ENCODE measurements at places on chromosomes 6 and 20.

DNA sequence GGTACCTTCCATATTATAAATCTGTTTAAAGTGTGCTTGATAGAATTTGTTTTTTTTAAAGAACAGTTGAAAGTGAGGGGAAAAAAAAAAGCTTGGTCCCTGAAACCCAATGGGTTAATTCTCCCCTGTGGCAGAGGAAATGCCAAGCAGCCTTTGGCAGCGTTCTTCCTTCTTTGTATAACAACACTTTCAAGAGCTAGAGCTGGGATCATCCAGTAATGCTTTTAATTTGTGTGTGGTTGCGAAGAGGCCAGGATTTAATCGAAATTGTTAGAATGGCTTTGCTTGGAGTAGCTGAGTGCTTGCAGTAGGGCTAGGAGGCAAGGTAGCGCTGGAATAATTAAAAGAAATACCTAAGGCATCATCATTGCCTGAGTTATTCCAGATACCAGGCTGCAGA lies 692.0 kb downstream of the DHX35 start:
- no peak for DNase-seq

DNA sequence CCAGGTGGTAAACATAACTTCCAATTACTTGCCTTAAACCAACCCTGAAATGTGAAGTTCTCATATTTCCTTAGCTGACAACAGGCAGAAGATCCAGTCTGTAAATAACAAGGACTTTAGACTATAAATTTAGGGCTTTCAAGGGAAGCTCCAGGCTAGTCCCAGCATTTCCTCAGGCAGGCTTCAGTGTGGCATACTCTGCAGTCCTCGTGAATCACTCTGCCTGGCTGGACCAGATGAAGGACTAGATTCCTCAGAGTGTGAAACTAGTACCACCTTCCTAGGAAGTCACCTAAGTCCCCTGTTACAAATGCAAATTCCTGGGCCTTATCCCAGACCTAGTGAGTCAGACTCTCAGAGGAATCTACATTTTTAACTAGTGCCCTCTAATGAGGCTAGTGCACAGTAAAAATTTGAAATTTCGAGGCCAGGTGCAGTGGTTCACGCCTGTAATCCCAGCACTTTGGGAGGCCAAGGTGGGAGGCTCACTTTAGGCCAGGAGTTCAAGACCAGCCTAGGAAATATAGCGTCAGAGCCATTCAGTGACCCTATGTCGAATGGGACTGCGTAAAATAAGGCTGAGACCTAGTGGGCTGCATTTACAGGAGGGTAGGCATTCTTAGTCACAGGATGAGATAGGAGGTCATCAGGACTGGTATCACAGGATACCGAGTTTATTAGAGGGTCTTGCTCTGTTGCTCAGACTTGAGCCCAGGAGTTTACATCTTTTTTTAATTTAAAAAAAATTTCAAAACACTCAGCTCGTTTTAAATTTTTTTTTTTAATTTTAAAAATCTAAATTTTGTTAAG lies 279.6 kb upstream of the JARID2 start:
- DNase-seq: no peak

DNA sequence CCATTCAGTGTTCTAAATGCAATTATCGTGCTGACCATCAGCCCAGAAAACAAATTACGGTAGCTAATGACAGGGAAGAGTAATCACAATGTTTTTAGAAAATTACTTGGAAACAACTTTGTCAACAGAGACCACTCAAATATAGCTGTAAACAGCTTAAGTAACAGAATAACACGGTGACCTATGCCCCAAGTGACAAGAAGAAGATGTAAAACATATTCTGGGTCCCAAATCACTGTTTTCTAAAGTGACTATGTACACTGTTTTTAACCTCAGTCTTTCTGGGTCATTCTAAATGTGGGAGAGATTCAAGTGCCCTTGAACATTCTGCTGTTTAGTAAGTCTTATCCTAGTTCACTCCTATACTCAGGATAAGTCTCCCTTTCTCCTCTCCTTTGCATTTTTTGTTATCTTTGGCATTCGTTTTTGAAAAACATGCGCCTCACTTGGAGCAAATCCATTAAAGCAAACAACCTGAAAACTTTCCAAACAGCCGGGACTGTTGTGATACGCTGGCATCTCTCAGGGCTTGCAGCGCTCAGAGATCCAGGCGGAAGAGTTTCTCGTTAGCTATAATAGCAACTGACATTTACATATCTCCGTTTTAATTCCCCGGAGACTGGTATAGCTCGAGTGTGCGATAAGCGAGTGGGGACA lies 114.5 kb upstream of the SOX4 start:
- DNase-seq: no peak

- no peak for DNase-seq
Measured at GRCh38 chr20:44431502-44432234, 44.0 kb upstream of the TTPAL start.

GRCh38 chr6:41358503-41358902 lies 23.1 kb downstream of the NCR2 start:
- DNase-seq: no peak

DNA sequence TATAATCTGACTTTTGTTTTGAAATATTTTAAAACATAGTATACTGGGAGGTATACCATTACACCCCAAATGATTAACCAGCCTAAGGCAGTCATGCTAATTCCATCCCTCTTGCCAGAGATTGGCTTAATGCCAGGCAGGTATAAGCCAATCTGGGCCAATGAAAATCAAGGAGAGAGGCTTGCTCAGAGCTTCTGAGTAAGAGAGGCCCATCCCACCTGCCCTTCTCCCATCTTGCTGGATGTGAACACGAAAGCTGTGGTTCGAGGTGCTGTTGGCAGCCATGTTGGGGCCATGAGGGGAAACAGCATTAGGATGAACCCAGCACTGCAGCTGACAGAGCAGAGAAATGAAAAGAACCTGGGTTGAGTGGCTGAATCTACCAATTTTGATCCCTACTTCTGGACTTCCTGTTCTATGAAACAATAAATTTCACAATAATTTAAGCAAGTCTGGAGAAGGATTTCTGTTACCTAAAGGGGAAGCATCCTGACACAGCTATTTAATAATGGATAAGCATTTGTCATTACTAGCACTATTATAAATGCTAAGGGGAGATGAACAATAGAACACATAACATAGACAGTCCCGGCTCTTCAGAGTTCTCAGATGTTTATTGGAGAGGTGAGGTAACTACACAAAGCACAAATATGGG lies 152.3 kb downstream of the CDC5L start:
- no peak for DNase-seq

- DNase-seq: no peak
Measured at GRCh38 chr6:144944106-144944505, 659.0 kb downstream of the UTRN start.

- no peak for DNase-seq
Measured at GRCh38 chr6:139198529-139199288, 63.8 kb downstream of the HECA start.

GRCh38 chr6:130252527-130253237 lies 29.9 kb upstream of the SAMD3 start:
- no peak for DNase-seq

DNA sequence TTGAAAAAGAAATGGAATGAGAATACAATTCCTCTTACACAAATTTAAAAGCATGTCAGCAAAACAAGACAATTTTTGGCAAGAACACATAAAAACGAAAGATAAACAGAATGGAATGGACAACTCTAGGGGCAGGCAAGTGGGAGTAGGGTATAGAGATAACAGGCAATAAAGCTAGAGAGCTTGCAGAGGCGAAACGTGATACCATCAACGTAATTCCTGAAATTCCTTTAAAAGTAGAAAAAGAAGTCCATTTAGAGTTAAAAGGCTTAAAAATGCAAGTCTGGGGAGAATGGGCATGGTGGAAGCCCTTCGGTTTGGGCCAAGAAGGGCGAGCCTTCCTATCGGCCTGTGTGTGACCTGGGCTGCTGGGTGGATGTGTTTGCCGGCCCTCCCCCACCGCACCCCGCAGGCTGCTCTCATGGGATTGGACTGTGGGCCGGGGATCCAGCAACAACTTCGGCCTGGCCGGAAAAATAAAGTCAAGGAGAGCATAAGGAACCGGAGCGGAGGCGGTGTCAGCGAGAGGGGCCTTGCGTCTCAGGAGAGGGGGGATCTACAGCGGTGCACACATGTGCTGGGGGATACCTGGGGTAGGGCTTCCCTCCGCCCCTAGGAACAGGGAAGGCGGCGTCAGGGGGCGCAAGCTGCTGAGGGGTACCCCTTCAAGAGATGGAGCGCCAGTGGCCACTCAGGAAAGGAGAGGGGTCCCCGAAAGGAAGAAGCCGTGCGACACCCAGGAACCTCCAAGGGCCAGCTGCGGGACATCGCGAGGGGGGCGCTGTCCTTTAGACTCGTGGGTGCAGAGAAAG lies 4.1 kb downstream of the TMEM239 start:
- no peak for DNase-seq

GRCh38 chr20:43752561-43753301 lies 25.9 kb upstream of the GTSF1L start:
- DNase-seq: no peak

DNA sequence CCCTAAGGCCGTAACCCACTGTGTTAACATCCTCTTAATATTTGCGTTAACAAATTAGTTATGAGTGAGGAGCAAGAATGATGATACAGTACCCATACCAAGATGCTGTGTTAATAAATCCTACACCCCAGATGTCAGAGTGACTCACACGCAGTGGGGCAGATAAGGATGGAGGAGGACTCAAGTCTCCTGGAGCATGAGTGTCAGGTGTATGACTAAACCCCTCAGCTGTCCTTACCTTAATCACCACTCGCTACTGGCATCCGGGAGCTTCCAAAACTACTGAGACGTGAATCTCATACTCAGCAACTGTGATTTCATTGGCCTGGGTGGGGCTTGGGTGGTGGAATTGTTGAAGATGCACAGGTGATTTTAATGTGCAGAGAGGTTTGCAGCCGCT lies 131.3 kb upstream of the MTHFD1L start:
- no peak for DNase-seq

DNA sequence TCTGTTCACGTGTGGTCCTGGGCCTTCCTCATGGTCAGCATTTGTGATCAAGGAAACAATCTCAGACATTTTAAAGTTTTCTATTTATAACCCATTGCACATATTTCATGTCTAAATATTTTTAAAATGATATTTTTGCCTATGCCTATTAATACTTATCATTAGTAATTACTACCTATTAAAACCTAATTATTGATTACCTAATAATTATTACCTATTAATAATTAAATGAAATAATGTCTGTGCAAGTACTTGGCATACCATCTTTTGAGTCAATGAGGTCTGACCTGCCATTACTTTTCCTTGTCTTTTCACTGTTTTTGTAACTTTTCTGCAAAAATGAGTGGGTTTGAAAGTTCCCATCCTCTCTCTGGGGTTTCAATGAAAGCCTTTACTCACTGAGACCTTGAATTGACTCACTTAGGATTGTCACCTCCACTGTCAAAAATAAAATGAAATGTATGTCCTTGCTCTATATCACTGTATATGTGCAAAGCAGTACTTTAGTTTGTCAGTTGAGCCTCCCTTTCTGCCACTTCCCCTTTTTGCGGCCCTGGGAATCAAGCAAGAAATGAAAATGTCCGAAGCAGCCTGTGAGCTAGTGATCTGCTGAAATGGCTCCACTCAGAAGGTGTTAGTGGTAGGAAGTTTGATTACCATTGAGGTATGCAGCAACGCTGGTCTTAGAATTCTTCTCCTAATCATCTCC lies 87.8 kb downstream of the L3MBTL3 start:
- no peak for DNase-seq

DNA sequence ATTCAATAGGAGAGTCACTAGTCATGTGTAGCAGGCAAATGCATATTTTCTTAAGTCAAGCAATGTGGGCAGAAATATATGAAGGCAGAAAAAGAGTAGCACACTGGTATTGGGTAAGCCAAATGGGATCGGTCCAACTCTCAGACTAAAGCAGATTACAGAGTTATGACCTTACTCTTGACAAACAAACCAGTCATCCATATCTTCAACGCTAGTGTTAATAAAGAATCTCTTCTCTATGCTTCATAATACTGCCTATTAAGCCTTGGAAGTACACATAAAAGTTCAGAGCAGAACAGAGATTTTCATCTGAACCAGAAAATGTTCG lies 320.2 kb upstream of the JARID2 start:
- no peak for DNase-seq

- no peak for DNase-seq
Measured at GRCh38 chr6:148855744-148856143, 108.9 kb downstream of the UST start.

DNA sequence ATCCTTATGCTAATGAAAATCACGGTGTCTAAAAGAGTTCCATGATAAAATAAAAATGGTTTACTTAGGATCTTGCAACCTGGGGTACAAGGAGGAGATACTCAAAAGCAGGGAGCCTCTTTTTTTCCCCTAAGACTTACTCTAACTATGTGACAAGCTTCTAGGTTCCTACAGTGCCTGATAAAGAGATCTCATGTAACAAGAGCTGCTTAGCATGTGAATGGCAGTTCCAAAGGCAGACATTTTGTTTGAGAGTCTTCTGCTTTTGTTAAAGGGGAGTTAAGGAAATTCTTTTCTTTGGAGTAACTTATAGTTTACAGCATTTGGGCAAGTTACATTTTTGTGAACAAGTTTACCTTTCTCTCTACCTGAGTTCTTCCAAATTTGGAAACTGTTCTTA lies 945.8 kb upstream of the ADGRB3 start:
- DNase-seq: no peak

DNA sequence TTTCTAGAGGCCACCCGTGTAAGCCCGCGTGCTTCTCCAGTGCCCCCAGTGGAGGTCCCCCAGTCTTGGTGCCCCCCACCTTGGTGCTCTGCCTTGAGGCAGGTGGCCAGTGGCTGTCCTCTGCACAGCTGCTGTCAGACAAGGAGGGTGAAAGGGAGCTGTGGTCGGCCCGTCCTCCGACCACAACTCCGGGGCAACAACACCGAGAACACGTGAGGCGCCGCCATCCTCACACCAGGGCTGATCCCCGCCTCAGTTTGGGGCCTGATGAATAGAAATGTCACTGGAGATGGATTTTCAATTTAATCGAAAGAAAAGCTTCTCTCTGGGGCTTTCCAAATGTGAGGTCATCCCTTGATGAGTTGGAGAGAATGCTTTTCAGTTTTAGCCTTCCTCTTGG lies 304.6 kb downstream of the CDH4 start:
- DNase-seq: no peak

DNA sequence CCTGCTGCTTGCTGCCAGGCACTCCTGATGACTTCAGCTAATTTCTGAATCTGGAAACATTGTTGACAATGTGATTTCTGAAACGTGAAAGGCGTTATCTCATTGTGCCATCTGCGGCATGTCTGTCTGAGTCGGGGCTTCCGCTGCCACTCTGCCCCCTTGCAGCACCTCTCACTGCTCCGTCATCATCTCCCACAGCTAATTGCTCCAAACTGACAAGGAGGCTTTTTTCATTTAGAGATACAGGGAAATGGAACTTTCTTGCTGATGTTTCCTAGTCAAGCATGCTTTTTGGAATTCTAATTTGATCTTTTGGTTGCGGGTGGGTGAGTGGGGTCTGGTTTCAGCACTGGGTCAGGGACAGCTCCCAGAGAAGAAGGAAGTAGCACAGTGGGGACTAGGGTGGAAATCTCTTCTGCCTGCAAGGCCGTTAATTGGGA lies 233.5 kb downstream of the DHX35 start:
- no peak for DNase-seq

GRCh38 chr6:74587386-74587785 lies 618.5 kb downstream of the COL12A1 start:
- DNase-seq: no peak

GRCh38 chr6:89024456-89024855 lies 56.1 kb upstream of the PNRC1 start:
- no peak for DNase-seq

Data from T-helper 1 cell (primary cell).